Activated T-helper 17 cell treated with anti-CD3 and anti-CD28 coated beads, Interleukin-2, amount 50 U/mL, for 72 hours (primary cell): ENCODE measurements at places on chromosomes 16 and 17. TPM values are rescaled to one million over a fixed set of nuclear protein-coding genes. Genes with fewer than 3 reads are reported as not detected.

The PPP1R1B gene
- not detected for total RNA-seq

The ITGAL gene
- 344 TPM for total RNA-seq

The ZFPM1 gene
- 22.1 TPM for total RNA-seq

The GRAP gene
- total RNA-seq, result 14.4 TPM

The KIF18B gene
- total RNA-seq, result 37.7 TPM

The CDR2L gene
- total RNA-seq, result 0.56 TPM

The SKAP1 gene
- total RNA-seq, result 71.4 TPM

The COX6A2 gene
- total RNA-seq, result not detected

- no peak for ATAC-seq
Measured at GRCh38 chr16:85183564-85183963, 71.3 kb upstream of the CIBAR2 start.

DNA sequence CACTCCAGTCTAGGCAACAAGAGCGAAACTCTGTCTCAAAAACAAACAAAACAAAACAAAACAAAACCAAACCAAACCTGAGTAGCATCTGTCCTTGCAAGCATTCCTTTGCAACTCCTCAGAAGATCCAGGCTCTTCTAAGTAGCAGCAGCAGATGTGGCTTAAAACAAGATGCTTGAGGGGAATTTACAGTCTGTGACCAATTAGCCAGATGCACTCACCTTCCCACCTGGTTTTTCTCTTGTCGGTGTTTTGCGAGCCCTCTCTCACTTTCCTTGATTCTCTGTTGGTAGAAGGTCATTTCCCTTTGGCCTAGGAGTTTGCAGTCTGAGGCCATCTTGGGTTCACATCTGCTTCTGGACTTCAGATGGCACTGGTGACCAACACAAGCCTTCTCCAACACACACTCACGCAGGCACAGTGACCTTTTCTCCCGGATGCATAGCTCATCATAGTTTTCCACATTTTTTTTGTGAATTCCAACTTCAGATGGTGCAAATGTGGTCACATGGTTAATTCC is 276.8 kb downstream of the STX8 start:
- no peak for ATAC-seq

GRCh38 chr17:10171122-10171571 is 27.3 kb downstream of the GAS7 start:
- no peak for ATAC-seq

DNA sequence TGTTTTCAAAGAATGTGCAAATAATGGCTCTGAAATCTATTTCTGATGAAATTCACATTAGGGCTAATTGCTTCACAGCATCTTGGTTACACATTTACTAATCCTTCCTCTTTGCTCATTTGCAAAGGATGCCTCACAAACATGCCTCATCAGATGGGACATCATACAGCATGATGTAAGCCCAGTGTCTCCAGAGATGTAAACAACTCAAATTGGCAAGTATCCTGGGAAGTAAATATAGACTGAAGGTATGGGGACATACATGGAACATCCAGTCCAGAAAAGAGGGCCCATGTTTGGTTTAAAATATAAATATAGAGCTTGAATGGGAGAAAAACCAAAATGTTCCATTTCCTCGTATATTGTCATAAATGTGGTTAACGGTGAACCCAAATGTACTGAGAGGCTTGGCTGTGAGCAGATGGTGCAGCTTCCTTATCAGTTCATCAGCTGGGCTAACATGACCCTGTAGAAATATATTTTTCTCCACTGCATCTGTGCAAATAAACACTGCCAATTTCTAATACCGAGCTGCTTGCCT is 142.9 kb upstream of the NUDT7 start:
- no peak for ATAC-seq

GRCh38 chr17:51261024-51261963 is 948 bp downstream of the UTP18 start:
- no peak for ATAC-seq

DNA sequence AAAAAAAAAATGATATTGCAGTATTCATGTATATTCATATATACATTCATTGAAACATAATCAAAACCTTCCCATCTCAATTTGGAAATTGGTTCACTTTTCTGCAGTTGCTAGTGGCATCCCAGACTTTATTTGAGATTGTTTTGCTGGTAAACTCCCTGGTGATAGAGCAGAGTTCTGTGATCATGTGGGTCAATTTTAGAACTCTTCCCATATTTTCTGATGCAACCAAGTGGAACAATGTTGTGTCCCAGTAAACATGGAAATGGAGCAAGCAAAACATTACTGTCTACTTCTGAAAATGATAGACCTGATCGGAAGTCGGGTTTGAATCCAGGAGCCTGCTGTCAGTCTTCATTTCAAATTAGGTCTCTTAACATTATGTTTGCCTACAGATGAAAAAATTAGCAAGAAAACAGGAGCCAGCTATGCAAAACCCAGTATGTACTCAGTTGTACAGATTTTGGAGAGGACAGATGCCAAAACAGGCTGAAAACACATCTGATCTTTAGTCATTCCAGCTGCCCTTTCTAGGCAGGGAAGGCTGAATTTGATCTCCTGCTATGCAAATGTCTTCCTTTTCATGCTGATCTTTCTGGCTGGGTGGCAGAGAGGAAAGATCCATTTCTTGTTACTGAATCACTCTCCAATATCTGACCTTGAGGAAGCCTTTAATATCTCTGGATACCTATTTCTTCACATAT is 786.6 kb upstream of the SOX9 start:
- ATAC-seq, result no peak

DNA sequence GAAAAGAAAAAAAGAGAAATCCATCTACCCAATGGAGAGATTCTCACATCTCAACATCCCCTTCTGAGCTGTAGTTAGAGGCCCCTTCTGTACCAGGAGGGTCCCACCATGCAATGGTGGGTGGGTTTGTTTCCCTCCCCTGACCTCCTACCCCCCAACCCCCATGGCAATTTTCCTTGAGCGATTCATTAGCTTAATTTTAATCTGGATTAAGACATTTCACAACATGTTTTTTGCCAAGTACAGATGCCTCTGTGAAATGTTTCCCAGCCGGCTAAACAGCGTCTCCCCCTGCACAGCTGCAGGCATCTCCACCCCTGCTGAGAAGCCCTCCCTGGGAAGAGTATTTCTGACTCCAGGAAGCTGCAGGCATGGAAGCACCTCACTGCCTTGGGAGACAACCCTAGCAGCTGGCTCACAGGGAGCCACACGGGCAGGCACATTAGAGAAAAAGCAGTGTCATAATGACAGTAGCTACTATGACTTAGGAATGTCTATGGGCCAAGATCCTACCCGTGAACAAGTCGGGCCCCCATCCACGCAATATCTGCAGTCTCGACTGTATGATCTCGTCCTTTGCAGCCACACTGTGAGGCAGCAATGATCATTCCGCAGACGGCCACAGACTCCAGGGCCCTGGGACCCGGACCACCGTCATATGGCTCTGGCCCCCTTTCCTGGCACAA is 117.3 kb downstream of the ADCY9 start:
- no peak for ATAC-seq

- ATAC-seq, result no peak
Measured at GRCh38 chr17:15929941-15930340, 15.0 kb upstream of the ADORA2B start.

DNA sequence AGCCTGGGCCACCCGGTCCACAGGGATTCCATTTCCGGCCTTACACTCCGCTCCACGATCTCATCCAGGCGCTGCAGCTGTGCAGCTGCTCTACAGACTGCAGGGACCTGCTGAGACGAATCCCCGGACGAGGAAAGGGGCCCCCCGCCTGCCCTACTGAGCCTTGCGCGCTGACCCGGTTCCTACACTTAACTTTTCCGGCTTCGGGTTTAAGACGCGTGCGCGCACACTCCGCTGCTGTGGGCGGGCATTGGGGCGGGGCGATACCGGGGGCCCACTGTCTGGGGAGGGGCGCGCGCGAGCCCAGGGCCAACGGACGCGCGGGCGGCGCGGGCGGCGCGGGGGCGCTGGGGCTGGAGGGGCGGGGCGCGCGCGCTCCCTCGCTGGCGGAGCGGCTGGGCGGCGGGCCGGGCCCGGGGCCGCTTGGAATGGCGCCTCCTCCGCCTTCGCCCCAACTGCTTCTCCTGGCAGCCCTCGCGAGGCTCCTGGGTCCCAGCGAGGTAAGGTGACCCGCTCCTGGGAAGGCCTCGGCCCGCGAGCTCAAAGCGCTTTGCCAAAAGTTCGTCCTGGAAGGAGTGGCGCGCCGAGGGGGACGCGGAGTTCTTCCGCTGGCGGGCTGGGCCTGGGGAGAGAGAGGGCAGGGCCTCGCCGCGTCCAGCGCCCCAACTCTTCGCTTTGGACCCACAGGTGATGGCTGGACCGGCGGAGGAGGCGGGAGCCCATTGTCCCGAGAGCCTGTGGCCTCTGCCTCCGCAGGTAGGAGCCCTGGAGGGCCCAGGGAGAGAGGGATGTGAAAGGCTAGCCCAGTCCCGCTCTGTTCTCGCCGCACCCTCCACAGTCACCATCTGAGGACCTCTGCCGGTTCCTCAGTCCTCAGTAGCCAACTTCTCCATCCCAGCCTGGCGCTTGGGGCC is at the start of gene TP53I13:
TSS of gene TP53I13 (plus strand) at position 371 of the 914 bp plus-strand sequence. CDS start at position 429, 58 bp downstream.
- ATAC-seq, result peak; percentile 60

DNA sequence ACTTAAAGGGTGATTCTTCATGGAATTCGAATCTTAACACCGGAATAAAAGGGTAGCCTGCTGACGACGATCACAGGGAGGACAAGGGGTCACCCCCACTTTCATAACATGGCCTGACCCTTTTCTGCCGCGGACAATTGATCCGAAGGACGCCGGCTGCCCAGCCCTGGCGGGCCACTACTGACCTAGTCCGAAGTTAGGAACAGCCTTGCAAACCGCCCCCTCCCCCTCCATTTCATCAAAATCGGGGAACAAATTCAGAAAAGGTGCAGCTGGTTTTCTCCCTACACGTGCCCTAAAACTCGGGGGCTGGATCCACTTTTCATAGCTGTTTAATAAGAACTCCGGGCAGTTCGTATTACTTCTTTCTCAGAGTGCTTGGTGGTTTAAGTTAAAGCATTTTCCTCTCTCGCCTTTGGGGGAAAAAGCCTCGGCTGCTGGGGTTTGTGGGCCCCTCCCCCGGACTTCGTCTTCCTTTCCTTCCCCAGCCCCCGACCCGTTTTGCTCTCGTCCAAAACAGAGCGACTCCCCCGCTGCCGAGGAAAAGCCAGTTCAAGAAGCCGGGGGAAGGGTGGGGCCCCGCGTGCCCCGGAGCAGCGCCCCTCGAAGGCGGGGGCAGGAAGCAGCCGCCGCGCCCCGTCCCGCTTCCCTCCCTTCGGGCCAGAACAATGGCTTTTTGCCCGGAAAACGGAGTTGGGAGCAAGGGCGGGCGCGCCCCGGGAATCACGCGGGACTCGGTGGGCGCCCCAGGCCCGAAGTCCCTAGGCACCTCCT is 641 bp upstream of the CBX2 start:
- ATAC-seq, result peak; percentile 33

GRCh38 chr17:42530952-42531454 is 5.0 kb upstream of the NAGLU start:
- no peak for ATAC-seq

GRCh38 chr16:84823484-84823883 is 3.7 kb downstream of the CRISPLD2 start:
- ATAC-seq, result no peak

- ATAC-seq, result peak; percentile 76
Measured at GRCh38 chr16:31868691-31869167, 4.9 kb upstream of the ZNF267 start.
